Dorsolateral prefrontal cortex (tissue), 122 donors: ENCODE measurements at places on chromosomes 13 and 19. TPM values are rescaled to one million over a fixed set of nuclear protein-coding genes. Genes with fewer than 3 reads are reported as not detected.

GRCh38 chr19:4067396-4068046 lies 822 bp upstream of the ZBTB7A start:
- DNase-seq = peak; percentile 53

GRCh38 chr13:112234131-112234875 lies 141.9 kb upstream of the SPACA7 start:
- DNase-seq = no peak

DNA sequence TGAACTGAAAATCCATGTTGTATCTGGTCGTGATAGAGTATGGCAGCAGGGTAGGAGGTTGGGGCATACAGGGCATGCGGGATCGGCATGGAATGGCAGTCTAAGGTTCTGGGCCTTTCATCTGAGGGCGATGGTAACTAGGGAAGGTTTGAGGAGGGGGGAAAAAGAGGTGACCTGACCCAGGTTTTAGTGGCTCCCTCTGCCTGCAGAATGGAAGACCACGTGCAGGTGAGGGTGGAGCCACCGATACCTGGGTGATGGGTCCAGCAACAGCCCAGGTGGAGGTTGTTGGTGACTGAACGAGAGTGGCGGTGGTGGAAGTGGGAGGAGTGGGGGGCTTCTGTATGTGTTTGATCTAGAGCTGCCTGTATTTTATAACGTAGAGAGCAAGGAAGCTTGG lies 3.8 kb downstream of the ZNF749 start:
- no peak for DNase-seq

Gene F7
- total RNA-seq = 2.5 TPM
